COLO829 (cell line): ENCODE measurements at places on chromosomes 2 and 18.

DNA sequence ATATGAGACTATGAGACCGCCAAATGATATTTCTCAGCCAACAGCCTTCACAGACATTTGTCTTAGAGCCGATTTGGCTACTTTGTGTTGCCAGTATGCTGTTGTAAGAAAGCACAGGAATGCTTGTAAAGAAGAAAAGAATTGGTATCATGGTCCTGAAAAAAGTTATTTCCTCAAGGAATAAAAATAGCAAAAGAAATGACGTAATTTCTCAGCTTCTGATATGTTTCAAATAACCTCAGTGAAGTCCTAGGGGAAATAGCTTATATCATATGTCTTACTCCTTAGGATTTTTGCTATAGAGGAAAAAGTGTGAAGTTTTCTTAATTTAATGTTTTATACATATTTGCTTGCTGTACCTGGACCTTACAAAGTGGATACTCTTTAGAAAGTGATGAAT, 23.0 kb downstream of the SCN1A start:
- DNase-seq, result no peak

DNA sequence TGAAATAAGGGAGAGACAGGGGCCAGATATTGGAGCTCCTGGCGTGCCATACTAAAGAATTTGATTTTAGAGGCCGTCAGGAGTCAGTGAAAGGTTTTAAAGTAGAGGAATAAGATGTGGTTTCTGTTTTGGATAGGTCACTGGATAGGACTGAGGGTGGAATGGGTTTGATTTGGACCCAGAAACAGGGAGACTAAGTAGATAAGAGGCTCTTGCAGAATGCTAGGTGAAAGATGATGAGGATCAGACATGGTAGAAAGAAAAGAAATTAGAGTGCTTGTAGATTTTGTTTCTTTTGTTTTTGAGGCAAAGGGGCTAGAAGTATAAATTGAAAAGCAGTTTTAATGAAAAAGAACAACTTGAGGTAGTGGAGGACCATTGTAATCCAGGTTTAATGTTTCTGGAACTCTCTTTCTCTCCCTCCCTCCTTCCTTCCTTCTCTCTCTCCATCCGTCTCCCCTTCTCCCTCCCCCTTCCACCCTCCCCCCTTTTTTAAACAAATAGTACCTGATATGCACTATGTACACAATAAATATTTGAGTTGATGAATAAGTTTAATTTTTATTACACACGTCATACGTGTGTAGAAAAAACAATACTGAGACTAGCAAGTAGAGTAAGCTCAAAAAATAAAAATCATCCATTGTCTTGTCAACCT, 1.9 kb downstream of the NDUFV2 start:
- no peak for DNase-seq

DNA sequence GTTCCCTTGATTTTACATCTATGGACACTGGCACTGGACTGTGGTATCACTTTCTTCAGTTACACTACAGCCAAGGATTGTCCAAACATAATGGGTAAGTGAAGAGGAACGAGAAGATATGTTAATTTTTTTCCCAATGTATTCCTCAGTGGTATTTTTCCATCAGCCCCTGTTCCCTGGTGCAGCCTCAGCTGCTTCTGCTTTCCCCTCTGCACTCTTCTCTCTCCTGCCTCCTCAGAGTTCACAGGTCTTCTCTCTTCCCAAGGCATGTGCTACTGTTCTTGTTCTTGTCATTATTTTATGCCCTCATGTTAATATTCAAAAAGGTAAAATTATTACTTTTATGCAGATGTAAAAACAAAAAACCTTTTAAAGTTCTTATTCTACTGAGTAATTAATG, 378.0 kb upstream of the NRXN1 start:
- DNase-seq, result no peak

GRCh38 chr2:6308986-6309385, 556.7 kb downstream of the CMPK2 start:
- DNase-seq, result no peak

DNA sequence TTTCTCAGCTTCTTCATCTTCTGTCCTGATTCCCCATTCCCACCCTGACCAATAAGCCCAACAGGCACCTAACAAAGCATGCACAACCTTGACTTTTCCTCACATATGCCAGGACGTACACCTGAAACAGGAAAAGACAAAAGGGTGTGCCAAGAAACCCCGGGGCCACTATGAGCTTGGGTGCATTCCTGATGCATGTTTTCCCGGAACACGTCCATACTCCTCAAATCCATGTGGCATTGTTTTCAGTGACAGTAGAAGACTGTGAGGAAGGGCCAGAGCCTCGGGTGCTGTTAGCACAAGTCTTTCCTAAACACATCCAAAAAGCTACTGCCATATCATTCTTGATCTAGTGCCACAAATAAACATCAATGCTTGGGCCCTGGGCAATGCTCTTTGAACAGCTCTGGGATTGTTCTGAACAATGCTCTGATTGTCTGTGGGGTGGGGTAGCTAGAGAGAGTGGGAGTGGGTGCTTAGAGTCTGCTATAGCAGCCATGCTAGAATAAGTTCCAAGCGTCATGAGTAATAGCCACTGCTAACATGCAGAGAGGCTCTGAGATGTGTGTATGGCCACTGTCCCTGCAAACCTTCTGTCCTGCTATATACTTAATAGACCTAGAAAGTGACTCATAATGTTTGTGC, 181.7 kb upstream of the CRIM1 start:
- peak; percentile 66 for DNase-seq

DNA sequence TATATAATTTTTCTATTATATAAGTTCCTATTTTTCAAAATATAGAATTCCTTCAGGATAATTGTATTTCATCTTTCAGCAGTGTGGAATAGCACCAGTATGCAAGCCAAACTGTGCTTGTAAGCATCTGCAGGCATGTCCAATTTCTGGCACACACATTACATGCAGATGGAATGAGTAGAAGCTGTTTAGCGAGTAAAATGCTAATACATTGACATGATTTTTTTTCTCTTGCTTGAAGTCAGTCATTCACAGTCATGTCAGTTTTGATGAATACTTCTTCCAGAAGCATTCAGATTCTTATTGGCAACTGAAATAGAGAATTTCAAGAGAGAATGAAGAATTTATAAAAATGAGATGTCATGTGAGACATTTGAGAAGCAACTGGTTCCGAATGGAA, 109.4 kb downstream of the CERS6 start:
- DNase-seq, result no peak

DNA sequence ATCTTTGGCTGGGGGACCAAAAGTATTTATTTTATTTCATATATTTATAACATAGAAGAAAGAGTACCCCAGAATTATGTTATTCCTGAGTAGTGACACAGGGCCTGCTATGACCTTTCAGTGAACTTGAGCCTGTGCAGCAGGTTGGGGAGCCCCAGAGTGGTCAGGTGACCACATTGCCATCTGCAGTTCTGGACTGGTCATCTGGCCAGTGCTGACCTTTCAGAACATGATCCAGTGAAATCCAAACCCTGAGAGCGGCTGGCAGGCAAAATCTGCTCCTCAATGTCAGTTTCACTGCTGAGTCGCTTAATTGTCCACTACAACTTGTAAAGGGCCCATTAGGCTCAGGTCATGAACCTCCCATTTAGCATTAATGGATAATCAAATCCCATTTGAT, 336.7 kb upstream of the KCNH7 start:
- no peak for DNase-seq

GRCh38 chr2:26809211-26809610, 23.4 kb downstream of the CENPA start:
- DNase-seq, result no peak

DNA sequence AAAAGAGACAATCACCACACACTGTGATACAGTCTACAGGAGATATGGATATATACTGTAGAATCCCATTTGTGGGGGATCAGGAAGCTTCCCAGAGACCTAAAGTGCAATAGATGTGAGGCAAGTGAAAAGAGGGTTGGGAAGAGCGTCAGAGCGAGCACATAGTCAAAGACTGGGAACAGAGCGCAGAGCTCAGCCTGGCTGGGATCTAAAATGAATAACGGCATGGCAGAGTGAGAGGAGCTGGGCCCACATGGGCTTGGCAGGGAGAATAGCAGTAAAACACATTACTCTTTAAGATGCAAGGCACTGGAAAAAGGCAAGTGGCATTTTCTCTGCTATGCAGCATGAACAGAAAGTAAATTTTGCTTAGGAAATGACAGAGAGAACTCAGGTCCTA, 52.4 kb upstream of the BCL11A start:
- no peak for DNase-seq

DNA sequence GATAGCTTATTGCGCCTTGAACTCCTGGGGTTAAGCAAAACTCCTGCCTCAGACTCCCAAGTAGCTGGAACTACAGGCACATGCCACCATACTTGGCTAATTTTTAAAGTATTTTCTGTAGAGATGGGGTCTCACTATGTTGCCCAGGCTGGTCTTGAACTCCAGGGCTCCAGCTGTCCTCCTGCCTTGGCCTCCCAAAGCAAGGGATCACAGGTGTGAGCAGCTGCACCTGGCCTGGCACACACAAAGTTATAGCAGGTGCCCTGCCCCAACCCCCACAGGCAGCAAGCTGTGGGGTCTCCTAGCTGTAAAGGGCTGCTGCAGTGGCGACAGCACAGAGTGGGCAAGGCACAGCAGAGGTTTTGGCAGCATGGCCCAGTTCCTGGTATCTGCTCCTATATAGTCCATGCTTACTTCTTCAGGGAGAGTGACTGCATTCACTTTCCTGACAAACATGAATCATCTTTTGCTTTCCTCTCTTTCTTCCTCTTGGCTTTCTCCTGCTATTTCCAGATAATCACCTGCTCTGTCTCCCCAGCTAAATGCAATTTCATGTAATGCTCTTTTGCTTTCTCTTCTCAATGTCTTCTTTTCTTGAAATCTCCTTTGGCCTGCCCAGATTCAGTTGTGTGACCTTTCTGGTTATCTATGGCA, 27.3 kb upstream of the METAP1D start:
- no peak for DNase-seq

GRCh38 chr2:167964650-167965413, 282.6 kb downstream of the STK39 start:
- no peak for DNase-seq

GRCh38 chr18:10038268-10038667, 124.5 kb downstream of the VAPA start:
- no peak for DNase-seq

- DNase-seq, result no peak
Measured at GRCh38 chr2:216878072-216878471, 18.2 kb upstream of the TNP1 start.

GRCh38 chr2:84870306-84870705, 10.6 kb downstream of the TRABD2A start:
- no peak for DNase-seq

DNA sequence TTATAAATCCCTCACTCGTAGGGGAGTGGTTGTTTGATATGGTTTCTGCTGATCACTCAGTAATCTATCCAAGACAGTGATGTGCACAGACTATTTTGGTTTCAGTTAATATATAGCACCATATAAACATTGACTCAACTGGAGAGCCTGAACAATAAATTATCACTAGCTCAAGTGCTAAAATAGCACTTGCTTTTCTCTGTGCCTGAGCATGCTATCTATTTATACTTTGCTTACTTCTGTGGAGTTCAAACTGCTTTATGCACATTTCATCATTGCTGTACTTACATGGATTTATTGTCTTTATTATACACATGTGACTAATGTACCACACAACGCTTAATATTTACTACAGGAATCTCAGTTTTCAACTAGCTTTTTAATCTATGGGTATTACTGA, 133.6 kb downstream of the BCL2 start:
- no peak for DNase-seq

- no peak for DNase-seq
Measured at GRCh38 chr2:42906557-42907411, 114.4 kb upstream of the HAAO start.

DNA sequence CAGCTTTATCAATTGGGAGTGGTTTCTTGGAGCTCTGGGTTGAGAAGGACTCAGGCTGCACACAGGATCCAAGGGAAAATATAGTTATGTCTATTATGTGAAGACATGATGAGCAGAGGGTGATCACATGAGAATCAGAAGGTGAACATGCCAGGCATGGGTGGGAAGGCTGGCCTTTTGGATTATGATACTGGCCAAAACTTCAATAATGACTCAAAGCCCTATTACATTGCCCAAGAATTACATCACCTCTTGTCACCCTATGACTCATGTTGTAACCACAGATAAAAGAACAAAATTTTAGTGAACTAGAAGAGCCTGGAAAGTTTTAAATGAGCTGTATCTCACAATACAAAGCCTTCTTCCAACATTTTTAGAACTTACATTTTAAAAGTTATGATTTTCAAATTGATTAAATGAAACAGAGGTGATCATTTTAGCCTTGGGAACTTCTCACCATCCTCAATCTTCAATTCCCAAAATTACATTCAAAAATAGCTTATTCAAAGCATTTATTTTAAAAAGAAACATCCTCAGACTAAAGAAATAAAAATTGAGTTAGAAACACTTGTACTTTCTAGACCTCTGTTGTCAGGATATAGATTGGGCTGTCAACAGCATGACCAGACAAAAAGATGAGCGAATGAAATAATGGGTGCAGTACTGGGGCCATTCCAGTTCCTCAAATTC, 428.3 kb downstream of the MBD2 start:
- DNase-seq, result peak; percentile 44

- no peak for DNase-seq
Measured at GRCh38 chr2:95068256-95068655, 42.7 kb downstream of the MAL start.

- DNase-seq, result no peak
Measured at GRCh38 chr2:100062336-100062735, 80.1 kb downstream of the AFF3 start.

DNA sequence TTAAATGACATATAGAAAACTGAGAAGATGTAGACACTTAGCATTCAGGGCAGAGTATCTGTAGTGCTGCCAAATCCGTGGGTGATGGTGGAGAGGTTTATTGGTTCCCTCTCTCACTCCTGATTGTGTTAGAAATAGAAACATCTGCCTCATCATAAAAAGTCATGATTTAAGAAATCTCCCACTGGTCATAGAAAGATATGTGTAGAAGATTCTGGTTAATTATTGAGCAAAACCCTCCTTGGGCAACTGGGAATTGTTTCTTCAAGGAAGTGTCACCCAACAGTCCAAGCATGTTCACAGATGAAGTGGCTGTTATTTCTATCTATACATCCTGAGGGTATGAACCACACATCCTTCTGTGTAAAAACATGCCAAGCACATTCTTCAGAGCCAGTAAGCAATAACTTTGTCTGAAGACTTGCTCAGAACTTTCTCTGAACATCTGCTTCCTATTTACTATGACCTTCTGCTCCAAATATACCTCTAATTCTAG, 33.6 kb upstream of the CHRNA1 start:
- DNase-seq, result no peak
